Colonic mucosa (tissue), 4 donors: ENCODE measurements at places on chromosomes 5 and 9. TPM values are rescaled to one million over a fixed set of nuclear protein-coding genes. Genes with fewer than 3 reads are reported as not detected.

Gene CDX1
- 498 TPM for total RNA-seq

DNA sequence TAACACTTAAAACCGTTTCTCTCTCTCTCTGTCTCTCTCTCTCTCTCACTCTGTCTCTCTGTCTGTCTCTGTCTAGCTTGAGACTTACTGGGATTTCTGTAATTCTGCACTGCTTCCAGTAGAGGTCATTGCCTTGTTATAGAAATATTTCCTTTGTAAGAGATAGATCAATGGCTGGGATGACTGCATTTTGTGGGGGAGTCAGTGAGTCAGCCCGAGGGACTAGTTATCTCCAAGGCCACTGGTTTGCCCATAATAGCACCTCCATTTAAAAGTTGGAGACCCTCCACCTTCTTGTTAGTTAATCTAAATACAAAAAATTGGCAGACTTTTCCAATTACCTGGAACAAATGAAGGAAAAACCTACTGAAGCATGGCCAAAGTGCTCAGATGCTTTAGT, 547.2 kb downstream of the LRRC70 start:
- H3K27ac ChIP-seq: no peak overlapping the region
- H3K4me1 ChIP-seq: no peaks in the 10 kb centered on the region
- no peaks in the 10 kb centered on the region for H3K27me3 ChIP-seq
- DNase-seq: no peak

DNA sequence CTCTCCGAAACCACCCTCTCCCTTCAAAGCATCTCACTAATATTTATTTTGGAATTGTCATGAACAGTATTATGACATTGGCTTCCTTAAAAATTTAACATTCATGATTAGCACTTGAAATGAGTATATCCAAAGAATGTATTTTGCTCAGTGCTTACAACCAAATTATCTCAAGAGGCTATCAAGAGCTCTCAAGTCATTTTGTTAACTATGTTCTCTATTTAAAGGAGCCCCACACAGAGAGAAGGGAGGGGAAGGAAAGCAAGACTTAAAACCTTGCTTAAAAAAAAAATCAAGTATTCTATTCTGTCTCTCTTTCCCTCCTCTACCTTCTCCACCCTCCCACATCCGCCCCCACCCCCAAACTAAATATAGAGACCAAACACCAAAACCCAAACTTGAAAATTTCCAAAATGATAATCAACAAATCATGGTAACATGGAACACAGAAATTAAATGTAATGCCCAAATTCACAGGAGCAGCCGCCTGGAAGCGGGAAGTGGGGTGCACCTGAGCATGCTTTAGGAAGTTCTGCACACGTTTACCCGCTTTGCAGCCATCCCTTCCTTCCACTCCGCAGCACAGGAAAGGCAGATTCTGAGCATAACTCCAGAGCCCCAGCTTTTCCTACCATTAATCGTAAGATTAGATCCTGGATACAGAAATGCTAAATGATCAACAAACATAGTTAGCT, 66.9 kb downstream of the EBF1 start:
- H3K4me1 ChIP-seq: no peaks in the 10 kb centered on the region
- H3K36me3 ChIP-seq: no peaks in the 10 kb centered on the region
- H3K27ac ChIP-seq: no peak overlapping the region
- no peak for DNase-seq
- H3K4me3 ChIP-seq: no peak overlapping the region

DNA sequence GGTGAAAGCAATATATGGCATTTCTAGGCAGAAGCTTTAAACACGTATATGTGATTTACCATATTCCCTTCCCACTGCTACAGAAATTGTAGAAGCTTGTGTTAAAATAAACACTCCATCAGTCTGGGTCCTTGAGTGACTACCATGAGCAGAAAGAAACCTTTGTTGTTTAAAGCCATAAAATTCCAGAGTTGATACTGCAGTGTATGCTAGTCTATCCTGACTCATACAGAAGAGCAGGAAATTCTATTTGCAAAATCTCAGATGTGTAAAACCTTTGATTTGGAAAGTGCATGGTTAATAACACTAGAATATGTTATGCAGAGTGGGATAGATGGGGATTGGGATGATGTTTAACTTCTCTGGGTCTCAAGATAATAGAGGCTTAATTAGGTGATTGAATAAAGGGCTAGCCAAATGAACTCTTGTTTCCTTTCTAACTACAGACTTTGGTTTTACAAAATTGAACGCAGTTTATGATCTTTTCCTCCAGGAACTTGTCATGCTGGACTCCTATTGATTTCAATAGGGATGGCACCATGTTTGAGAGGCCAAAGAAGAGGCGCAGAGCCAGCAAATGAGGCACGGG, 282.7 kb upstream of the VLDLR start:
- H3K36me3 ChIP-seq: no peaks in the 10 kb centered on the region
- H3K27me3 ChIP-seq: no peaks in the 10 kb centered on the region
- no peaks in the 10 kb centered on the region for H3K4me1 ChIP-seq

Gene GARIN3
- not detected for total RNA-seq

DNA sequence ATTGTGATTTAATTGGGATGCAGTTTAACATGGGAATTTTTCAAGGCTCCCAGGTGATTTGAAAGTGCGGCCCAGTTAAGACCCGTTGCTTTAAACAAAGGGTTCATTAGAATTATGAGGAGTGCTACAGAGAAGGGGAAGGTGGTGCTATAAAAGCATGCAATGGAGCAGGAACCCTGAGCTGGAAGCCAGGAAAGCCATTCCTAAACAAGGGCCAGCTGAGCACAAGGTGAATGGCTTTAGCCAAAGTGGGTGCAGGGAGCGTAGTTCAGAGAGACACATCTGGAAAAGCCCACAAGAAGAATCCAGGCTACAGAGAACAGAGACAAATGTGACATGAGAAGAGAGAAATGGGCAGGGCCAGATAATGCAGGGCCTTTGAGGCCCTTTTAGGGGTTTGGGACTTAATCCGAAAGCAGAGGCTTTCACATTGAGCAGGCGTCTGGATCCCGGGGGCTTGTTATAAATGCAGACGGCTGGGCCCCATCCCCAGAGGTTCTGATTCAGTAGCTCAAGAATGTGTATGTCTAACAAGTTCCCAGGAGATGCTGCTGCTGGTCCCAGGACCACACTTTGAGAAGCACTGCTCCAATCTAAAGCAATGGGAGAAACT, 138.1 kb upstream of the WWC1 start:
- no peaks in the 10 kb centered on the region for H3K27me3 ChIP-seq
- no peaks in the 10 kb centered on the region for H3K4me1 ChIP-seq
- no peak overlapping the region for H3K27ac ChIP-seq
- no peak overlapping the region for H3K4me3 ChIP-seq
- H3K36me3 ChIP-seq: no peaks in the 10 kb centered on the region
- no peak for DNase-seq
